ENCODE measurements at places on chromosomes 1 and 21. TPM values are rescaled to one million over a fixed set of nuclear protein-coding genes. Genes with fewer than 3 reads are reported as not detected.

DNAJC28 gene
- total RNA-seq, result 1.8 TPM

PADI1 gene
- total RNA-seq, result 1.3 TPM

SLC66A1 gene
- 21.1 TPM for total RNA-seq

GPR52 gene
- total RNA-seq, result 1.9 TPM

KCNA3 gene
- not detected for total RNA-seq

RPE65 gene
- 0.95 TPM for total RNA-seq

TRIM45 gene
- total RNA-seq, result 9.9 TPM

GUCA2B gene
- not detected for total RNA-seq

MYOC gene
- 0.12 TPM for total RNA-seq

- H3K4me1 ChIP-seq, result no peaks in the 10 kb centered on the region
- no peak for DNase-seq
- no peak overlapping the region for H3K4me3 ChIP-seq
- no peak overlapping the region for H3K27ac ChIP-seq
- H3K27me3 ChIP-seq, result no peaks in the 10 kb centered on the region
Observed at GRCh38 chr1:206932177-206932576, 10.4 kb upstream of the FCMR start.

DNA sequence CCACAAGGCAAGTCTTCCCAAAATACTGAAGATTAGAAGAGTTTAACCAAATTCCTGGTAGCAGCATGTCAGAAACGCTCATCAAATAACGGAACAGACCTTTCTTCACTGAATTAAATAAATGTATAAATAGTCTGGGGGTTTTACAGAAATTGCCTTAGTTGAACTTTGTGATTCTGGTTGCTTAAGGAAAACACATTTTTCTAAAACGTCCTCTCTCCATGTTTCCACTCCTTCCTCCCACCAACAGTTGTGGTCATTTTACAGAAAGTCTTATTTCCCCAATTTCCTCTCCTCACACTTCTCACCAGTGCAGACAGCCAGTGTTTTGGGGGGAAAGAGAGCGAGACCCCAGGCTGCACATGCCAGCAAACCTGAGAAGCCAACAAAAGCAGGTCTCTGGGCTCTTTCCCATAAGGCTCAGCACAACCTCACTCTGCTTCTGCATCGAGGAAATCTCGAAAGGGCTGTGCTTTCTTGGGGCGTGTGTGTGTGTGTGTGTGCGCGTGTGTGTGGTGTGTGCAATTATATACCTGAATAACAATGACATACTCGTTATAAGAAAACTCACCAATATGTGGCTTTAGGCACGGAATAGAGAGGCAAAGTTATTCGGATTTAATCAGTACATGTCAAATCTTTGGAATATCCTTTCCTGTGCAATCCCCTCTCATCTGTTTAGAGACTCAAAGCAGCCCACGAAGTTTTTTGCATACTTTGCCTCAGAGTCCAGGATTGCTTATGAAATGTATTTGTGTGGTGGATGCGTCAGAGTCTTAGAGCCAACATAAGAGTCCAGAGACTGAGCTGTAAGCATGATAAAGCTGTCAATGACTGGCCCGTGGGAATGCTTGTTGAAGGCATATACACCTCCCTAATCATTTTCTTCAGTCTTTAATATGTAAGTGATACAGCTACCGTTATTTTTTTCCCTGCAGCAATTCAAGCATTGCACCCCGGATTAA lies 2.0 kb downstream of the KCNJ15 start:
- H3K36me3 ChIP-seq, result no peaks in the 10 kb centered on the region
- H3K4me1 ChIP-seq, result no peaks in the 10 kb centered on the region
- DNase-seq, result no peak
- peaks cover 4% of the 10 kb centered on the region for H3K27me3 ChIP-seq
- H3K4me3 ChIP-seq, result no peak overlapping the region
- no peak overlapping the region for H3K27ac ChIP-seq

GRCh38 chr1:231337043-231337471 lies 595 bp downstream of the EXOC8 start:
- no peak for DNase-seq
- H3K36me3 ChIP-seq, result no peaks in the 10 kb centered on the region
- peak overlapping the region; percentile 62 for H3K4me3 ChIP-seq
- peaks cover 43% of the 10 kb centered on the region for H3K4me1 ChIP-seq
- H3K27me3 ChIP-seq, result no peaks in the 10 kb centered on the region

- H3K27me3 ChIP-seq, result peaks cover 96% of the 10 kb centered on the region
- DNase-seq, result no peak
- H3K4me3 ChIP-seq, result no peak overlapping the region
- H3K4me1 ChIP-seq, result peaks cover 3% of the 10 kb centered on the region
- no peak overlapping the region for H3K27ac ChIP-seq
- no peaks in the 10 kb centered on the region for H3K36me3 ChIP-seq
Observed at GRCh38 chr1:47448462-47449222, 10.8 kb downstream of the FOXD2 start.

- H3K4me1 ChIP-seq, result no peaks in the 10 kb centered on the region
- no peaks in the 10 kb centered on the region for H3K27me3 ChIP-seq
Observed at GRCh38 chr1:29424266-29424665, 187.9 kb downstream of the PTPRU start.

DNA sequence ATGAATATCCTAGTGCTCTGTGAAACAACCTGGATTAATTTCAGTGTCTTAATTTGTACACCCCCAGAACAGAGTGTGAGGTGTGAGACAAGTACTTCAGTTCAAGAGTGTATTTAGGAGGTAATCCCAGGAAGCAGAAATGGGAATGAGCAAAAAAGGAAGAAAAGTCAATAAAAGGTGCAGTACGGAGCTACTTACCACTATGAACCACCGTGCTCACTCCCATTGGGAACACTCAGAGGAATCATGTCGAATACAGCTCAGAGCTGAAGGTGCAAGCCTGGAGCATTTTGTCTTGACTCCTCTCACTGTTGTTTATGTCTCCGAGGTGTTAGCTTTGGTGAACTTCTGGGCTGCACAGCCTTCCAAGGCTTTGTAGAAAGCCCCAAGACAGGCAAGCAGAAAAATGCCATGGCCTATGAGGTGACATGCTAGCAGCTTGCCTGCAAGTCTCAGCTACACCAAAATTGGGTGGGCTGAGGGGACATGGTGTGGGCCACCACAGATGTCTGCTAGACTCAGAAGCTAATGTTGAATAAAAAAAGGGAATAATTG lies 7.4 kb upstream of the SVBP start:
- no peaks in the 10 kb centered on the region for H3K36me3 ChIP-seq
- peak overlapping the region; percentile 64 for H3K27ac ChIP-seq
- no peak overlapping the region for H3K4me3 ChIP-seq

GRCh38 chr1:52096216-52096615 lies 40.1 kb downstream of the BTF3L4 start:
- H3K4me3 ChIP-seq, result no peak overlapping the region
- H3K27ac ChIP-seq, result no peak overlapping the region
- H3K27me3 ChIP-seq, result no peaks in the 10 kb centered on the region
- no peak for DNase-seq

GRCh38 chr1:29121936-29122681 lies 1.6 kb downstream of the TMEM200B start:
- H3K4me3 ChIP-seq, result peak overlapping the region; percentile 42
- H3K4me1 ChIP-seq, result peaks cover 3% of the 10 kb centered on the region
- peak; percentile 52 for DNase-seq
- H3K27me3 ChIP-seq, result peaks cover 18% of the 10 kb centered on the region
- peak overlapping the region; percentile 73 for H3K27ac ChIP-seq

DNA sequence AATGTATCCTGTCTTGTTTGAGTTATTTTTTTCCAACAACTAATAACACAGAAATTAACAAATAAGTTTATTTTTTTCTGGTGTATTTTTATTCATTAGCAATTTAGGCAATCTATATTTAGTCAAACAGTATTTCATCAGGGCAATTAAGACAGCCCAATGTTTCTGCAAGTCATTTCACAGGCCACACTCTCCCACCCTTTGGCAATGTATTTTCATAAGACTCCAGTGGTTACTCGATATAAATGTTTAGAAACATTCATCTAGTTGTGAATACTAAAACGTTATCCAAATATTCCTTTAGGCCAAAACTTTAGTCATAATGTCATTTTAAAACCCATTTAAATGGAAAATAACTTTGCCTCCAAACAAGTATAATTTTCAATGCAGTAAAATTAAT lies 142.1 kb downstream of the KCNT2 start:
- H3K36me3 ChIP-seq, result no peaks in the 10 kb centered on the region
- DNase-seq, result no peak
- H3K4me3 ChIP-seq, result no peak overlapping the region
- no peaks in the 10 kb centered on the region for H3K27me3 ChIP-seq

- peaks cover 45% of the 10 kb centered on the region for H3K4me1 ChIP-seq
- H3K36me3 ChIP-seq, result peaks cover 5% of the 10 kb centered on the region
- peak overlapping the region; percentile 94 for H3K27ac ChIP-seq
- no peaks in the 10 kb centered on the region for H3K27me3 ChIP-seq
- no peak for DNase-seq
Observed at GRCh38 chr1:154954541-154954940, 1.4 kb downstream of the PBXIP1 start.

DNA sequence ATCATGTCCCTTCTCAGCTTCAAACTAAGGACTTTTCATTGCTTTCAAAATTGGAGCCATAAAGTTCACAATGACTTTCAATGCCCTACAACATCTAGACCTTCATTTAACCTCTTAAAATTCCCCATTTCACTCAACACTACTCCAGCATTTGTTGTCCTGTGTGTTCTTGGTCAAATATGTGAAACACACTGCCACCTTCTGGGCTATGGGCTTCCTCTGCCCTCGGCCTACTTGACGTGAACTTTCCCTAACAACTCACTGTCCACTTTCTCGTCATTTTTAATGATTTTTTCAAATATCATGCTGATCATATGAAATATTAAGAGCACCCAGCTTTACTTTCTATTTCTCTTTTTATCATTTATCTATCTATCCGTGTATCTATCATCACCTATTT lies 2018.4 kb downstream of the NCAM2 start:
- no peak overlapping the region for H3K4me3 ChIP-seq
- no peaks in the 10 kb centered on the region for H3K27me3 ChIP-seq
- H3K27ac ChIP-seq, result no peak overlapping the region
- H3K4me1 ChIP-seq, result peaks cover 11% of the 10 kb centered on the region

DNA sequence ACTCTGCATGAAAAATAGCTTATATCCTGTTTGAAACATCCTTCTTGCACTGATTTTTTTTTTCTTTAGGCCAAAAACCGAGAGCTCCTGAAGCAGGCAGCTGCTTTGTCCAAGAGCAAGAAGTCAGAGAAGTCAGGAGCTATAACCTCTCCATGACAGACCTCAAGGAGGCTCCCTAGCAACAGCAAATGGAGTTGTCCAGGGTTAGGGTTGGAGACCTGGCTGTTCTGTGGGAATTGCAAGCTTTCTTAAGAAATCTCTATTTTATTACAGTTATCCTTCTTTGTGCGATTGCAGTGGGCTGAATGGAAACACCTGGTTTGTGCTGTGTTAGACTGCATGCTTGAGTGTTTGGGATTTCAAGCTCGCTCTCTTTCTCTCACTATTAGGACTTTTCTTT lies 12.6 kb upstream of the STX12 start:
- DNase-seq, result peak; percentile 54
- no peaks in the 10 kb centered on the region for H3K4me1 ChIP-seq
- peaks cover 10% of the 10 kb centered on the region for H3K36me3 ChIP-seq

DNA sequence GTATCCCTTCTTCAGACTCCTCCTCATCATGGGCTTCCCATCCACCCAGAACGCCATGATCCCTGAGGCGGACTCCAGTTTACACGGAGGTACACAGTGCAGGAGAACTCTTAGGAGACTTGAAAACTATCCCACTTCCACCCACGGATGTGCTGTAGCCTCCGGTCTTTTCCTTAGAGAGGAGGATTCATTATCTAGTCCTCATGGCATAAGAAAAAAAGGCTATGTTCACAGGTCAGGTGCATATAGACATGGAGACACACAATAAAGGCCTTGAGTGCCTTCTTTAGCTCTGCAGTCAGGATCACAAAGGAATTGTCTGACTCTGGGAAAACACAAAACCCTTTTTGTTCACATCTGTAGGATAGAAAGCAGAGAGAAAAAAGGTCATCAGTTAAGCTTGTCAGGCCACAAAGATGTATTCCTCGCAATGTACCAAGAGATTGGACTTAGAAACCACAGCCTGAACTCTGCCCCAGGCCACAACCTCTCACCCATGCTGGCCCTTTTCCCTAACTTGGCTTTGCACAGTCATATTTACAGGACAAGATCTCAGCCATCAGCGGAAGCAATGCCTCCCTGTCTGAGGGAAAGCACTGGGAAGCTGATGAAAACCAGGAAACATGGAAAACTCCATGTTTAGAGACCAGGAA lies 9.0 kb downstream of the CRP start:
- H3K27me3 ChIP-seq, result no peaks in the 10 kb centered on the region
- peaks cover 5% of the 10 kb centered on the region for H3K4me1 ChIP-seq
- no peak overlapping the region for H3K27ac ChIP-seq
- H3K36me3 ChIP-seq, result no peaks in the 10 kb centered on the region
- no peak for DNase-seq

DNA sequence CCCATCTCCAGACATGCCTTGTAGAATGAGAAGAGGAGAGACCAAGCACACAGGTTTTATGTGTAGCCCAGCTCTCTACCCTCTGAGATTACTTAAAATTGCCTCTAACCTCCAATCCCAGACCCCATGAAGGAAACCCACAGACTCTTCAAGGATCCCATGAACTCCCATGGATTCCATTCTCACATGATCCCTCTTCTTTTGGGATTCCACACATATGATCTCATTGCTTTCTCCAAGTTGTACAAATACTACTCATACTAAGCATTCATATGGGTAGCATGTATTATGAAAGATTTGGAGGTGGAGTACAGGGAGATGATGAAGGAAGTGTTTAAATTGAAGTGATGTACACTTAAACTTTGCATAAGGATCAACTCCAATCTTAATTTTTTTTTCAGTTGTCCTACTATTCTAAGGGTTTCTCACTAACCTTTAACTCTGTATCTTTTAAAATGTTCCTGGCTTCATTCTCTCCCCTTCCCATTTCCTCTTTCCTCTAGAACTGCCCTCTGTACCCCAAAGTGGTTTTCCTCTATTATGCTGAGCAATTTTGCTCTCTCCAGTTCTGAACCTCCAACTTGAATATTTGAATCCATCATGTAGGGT lies 41.6 kb downstream of the MFSD2A start:
- H3K4me1 ChIP-seq, result no peaks in the 10 kb centered on the region
- no peak for DNase-seq
- no peak overlapping the region for H3K4me3 ChIP-seq
- no peak overlapping the region for H3K27ac ChIP-seq
- no peaks in the 10 kb centered on the region for H3K27me3 ChIP-seq
- no peaks in the 10 kb centered on the region for H3K36me3 ChIP-seq

GRCh38 chr1:1331068-1331965 lies at the start of gene TAS1R3:
Gene TAS1R3 (plus strand): TSS chr1:1331280. CDS start chr1:1331346, 66 bp downstream.
- no peak within 1 kb of the TSS for H3K4me3 ChIP-seq
- peaks cover 3% of the 10 kb centered on the region for H3K36me3 ChIP-seq
- no peaks in the 10 kb centered on the region for H3K4me1 ChIP-seq

DNA sequence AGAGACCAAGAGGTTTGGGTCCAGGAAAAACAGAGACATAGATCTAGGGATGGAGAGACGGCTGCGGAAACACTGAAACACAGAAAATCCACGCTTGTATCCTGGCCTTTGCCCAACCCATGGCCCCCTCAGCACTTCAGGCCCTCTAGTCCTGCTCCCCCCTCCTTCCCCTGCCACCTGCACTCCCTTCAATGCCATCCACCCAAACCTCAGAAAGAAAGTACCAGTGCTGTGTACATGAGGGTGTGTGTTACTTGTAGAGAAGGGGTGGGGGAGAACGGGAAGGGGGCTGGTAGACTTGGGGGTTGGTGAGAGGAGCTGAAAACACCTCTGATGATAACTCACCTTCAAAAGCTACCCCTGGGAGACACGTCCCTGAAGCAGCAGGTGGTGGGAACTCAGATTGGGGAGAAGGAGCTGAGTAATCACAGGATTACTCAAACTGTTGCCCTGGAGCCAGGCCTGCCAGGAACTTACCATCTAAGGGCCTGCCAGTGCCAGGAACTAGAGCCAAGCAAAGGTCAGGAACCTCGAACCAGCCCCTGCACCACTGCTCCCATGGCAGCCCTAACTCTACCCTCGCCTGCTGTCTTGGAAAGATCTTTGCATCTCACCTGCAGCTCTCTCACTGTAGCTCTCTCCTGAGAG lies 11.5 kb downstream of the RORC start:
- DNase-seq, result no peak
- H3K27ac ChIP-seq, result no peak overlapping the region
- no peaks in the 10 kb centered on the region for H3K36me3 ChIP-seq
- H3K4me1 ChIP-seq, result peaks cover 3% of the 10 kb centered on the region
